ENCODE measurements at places on chromosomes 2 and 18. TPM values are rescaled to one million over a fixed set of nuclear protein-coding genes. Genes with fewer than 3 reads are reported as not detected.

The REEP1 gene
- 0.36 TPM for total RNA-seq

The ACADL gene
- not detected for total RNA-seq

The SAG gene
- not detected for total RNA-seq

The TTL gene
- total RNA-seq: 65.7 TPM

The FAP gene
- 582 TPM for total RNA-seq

The HDLBP gene
- 1,414 TPM for total RNA-seq

The FKBP1B gene
- total RNA-seq: 3.3 TPM

The KCTD1 gene
- total RNA-seq: 14.4 TPM

The INHA gene
- total RNA-seq: 0.29 TPM

The FBXO41 gene
- 0.29 TPM for total RNA-seq

The FAM124B gene
- not detected for total RNA-seq

The HOXD8 gene
- 3.3 TPM for total RNA-seq

The AKAIN1 gene
- total RNA-seq: not detected

The ABCA12 gene
- under 0.01 TPM for total RNA-seq

The GYPC gene
- 101 TPM for total RNA-seq

The CELF4 gene
- total RNA-seq: not detected

The CYS1 gene
- total RNA-seq: 0.36 TPM

The AGXT gene
- not detected for total RNA-seq

The SETBP1 gene
- total RNA-seq: 23.0 TPM

The TUBA3E gene
- not detected for total RNA-seq

The UGT1A3 gene
- total RNA-seq: not detected

The RGPD4 gene
- total RNA-seq: not detected

The FEV gene
- not detected for total RNA-seq

The PLEKHH2 gene
- 18.8 TPM for total RNA-seq

The NEU2 gene
- not detected for total RNA-seq

The BMP10 gene
- total RNA-seq: not detected

The CRYBA2 gene
- total RNA-seq: not detected

The TBR1 gene
- not detected for total RNA-seq

The SLC38A11 gene
- not detected for total RNA-seq

The CYP27A1 gene
- total RNA-seq: 25.0 TPM

The ALLC gene
- not detected for total RNA-seq

The GALR1 gene
- total RNA-seq: not detected

The FSHR gene
- 0.29 TPM for total RNA-seq

The RBKS gene
- total RNA-seq: 1.1 TPM

The SERPINB4 gene
- total RNA-seq: not detected

The SOCS6 gene
- 38.7 TPM for total RNA-seq

The SERPINB12 gene
- total RNA-seq: not detected

The PROC gene
- total RNA-seq: 0.29 TPM

The SP5 gene
- not detected for total RNA-seq

The DOK6 gene
- 2.7 TPM for total RNA-seq

The LRRC30 gene
- not detected for total RNA-seq

The MOGAT1 gene
- total RNA-seq: not detected

The NDUFV2 gene
- 95.9 TPM for total RNA-seq

The IL18RAP gene
- total RNA-seq: not detected

The C2orf92 gene
- total RNA-seq: 2.5 TPM

The BOLL gene
- not detected for total RNA-seq
